ENCODE measurements at places on chromosomes 1 and 21. TPM values are rescaled to one million over a fixed set of nuclear protein-coding genes. Genes with fewer than 3 reads are reported as not detected.

The DCDC2B gene
- not detected for total RNA-seq

The ST6GALNAC3 gene
- total RNA-seq, result 12.4 TPM

The TNNI3K gene
- not detected for total RNA-seq

The NBPF4 gene
- not detected for total RNA-seq

The BARHL2 gene
- total RNA-seq, result not detected

The ENAH gene
- total RNA-seq, result 46.1 TPM

The VANGL2 gene
- total RNA-seq, result 1.1 TPM

The TGFBR3 gene
- total RNA-seq, result 8.2 TPM

The LCE2C gene
- total RNA-seq, result not detected

The B4GALT2 gene
- 93.8 TPM for total RNA-seq

The SHISAL2A gene
- total RNA-seq, result not detected

The KCNA2 gene
- not detected for total RNA-seq

DNA sequence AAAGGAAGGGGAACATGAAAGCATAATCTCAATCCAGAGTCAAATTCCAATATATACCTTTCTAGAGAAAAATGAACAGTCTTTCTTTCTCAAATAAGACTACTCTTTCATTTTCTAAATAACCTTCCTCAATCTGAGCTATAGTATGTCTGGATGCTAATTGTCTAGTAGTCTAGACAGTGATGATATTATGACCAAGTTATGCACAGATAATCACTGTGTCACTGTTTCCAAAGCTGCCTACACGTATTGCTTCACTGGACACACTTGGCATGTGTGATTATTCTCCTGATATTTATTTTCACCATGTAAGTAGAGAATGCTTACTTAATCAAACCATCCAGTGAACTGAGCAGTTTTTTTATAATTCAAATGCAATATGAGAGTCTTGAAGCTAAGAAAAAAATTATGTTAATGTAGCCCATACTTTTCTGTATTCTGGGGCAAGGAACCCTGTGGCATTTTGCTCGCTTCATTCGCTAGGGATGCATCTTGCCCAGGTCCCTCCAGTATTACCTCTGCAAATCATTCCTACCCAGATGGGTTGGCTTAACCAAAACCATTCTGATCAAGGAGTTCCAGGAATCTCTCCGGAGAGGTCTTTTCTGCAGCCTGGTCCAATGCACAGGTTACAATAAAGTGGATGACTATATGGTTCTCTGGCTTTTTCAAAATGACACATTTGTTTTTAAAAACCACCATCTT is 303.1 kb upstream of the RUNX1 start:
- DNase-seq, result no peak

- no peak for DNase-seq
Observed at GRCh38 chr21:41451753-41452676, 26.0 kb downstream of the MX1 start.

DNA sequence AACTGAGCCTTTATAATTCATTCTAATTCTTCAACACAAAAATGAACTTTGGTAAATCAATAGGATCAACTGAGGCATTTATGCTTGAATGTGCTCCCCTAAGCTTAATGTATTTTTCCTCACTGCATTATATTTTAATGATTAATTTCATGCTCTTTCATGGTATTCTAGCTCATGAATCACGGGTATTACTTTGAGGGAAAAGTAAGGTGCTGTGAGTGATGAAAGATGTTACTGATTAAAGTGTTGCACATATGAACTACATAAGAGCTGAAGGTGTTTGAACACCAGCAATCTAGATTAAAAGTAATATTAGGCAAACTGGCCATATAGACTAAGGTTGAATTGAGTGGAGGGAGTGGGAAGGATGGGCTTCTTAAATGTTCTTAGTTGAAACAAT is 1.9 kb downstream of the DPYD start:
- no peak for DNase-seq

GRCh38 chr21:46366091-46366490 is 42.1 kb downstream of the PCNT start:
- DNase-seq, result no peak

GRCh38 chr1:12076425-12077005 is 13.4 kb downstream of the TNFRSF8 start:
- no peak for DNase-seq

GRCh38 chr1:97144527-97144926 is 422.9 kb downstream of the PTBP2 start:
- DNase-seq, result peak; percentile 23

- DNase-seq, result no peak
Observed at GRCh38 chr1:76957961-76958360, 90.7 kb downstream of the ST6GALNAC5 start.

- no peak for DNase-seq
Observed at GRCh38 chr1:28971980-28972771, 57.8 kb downstream of the EPB41 start.

DNA sequence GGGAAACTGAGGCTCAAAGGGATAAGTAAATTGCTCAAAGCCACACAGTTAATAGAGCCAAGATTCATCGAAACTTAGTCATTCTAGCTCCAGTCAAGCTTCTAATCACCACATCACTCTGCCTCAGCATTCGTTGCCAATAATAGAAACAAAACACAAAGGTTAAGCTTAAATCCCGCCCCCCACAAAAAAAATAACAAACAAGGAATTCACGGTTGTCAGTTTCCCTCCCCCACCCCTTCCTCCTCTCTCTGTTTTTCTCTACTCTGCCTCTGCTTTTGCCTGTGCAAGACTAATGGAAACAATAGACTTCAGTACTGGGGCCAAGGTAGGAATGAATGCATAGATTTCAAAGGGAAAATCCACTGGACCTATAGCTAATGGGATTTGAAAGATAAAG is 70.7 kb upstream of the ZNF644 start:
- no peak for DNase-seq

- DNase-seq, result no peak
Observed at GRCh38 chr1:204180133-204180532, 14.0 kb upstream of the REN start.

- DNase-seq, result no peak
Observed at GRCh38 chr1:236659792-236660587, 26.3 kb upstream of the ACTN2 start.

DNA sequence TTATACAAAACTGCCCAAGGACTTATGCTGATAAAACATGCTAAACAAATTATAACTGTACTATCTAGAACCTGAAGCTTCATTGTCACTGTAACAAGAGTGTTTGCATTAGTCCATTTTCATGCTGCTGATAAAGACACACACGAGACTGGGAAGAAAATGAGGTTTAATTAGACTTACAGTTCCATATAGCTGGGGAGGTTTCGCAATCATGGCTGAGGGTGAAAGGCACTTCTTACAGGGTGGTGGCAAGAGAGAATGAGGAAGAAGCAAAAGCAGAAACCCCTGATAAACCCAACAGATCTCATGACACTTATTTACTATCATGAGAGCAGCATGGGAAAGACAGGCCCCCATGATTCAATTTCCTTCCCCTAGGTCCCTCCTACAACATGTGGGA is 100.4 kb downstream of the SPATA6 start:
- DNase-seq, result no peak

GRCh38 chr1:163820226-163820625 is 498.5 kb downstream of the NUF2 start:
- DNase-seq, result no peak

Measured in glomerular endothelial cell (primary cell).